Fibroblast of skin of back (primary cell): ENCODE measurements at places on chromosomes 6 and 20.
A peak's percentile ranks its signal among the peaks of the same experiment; 100 is the strongest.

DNA sequence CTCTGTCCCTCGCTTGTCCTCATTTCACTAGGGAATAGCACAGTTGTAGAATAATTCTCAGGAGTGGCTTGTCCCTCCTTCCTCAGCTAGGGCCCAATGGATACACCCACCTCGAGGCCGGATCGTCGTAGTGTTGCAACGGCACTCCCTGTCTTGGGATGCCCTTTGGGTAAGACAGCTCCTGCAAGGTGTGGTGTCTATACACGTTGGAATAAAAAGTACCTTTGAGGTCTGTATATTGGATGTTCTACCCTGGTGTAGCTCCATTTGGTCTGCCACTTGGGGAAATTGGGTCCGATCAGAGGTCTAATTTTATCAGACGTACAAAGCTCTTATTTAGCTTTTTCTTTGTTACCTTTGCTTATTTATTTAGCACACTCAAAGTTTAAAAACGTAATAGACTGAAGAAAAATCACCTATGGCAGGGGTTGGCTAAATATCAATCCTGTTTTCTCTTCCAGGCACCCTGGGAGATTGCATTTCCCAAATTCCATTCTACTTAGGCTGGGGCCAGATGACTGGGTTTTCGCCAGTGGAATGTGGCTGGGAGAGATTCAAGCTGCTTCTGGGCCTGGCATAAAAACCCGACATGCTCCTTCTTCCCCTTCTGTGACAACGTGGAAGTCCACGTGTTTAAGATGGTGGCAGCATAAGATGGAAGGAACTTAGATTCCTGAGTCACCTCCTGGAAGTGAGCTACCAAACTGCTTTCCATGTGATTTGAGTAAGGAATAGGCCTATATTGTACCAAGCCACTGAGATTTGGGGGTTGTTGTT, 82.3 kb upstream of the CD83 start:
- DNase-seq = peak; percentile 97

GRCh38 chr20:2839732-2840137, 720 bp downstream of the PCED1A start:
- no peak for DNase-seq

DNA sequence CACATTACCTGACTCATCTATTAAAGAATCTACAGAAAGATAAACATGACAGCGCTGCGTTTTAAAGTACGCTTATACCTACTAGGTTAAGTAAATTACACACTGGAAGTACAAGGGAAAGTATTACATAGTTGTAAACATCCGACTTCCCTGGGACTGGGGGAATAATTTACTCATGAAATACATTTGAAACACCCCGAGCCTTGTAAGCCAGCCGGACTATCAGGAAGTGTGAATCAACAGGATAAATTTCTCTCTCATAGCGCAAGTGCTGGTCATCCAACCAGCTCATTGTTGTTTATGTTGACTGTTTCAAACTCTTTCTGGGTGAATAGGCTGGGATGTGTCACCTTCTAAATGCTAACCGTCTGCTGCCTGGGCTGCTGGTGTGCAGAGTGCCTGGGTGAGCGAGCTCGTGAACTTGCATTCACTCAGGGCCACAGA, 4.9 kb downstream of the BMP6 start:
- peak; percentile 91 for DNase-seq

GRCh38 chr6:134994431-134994830, 44.5 kb upstream of the ALDH8A1 start:
- DNase-seq = no peak

DNA sequence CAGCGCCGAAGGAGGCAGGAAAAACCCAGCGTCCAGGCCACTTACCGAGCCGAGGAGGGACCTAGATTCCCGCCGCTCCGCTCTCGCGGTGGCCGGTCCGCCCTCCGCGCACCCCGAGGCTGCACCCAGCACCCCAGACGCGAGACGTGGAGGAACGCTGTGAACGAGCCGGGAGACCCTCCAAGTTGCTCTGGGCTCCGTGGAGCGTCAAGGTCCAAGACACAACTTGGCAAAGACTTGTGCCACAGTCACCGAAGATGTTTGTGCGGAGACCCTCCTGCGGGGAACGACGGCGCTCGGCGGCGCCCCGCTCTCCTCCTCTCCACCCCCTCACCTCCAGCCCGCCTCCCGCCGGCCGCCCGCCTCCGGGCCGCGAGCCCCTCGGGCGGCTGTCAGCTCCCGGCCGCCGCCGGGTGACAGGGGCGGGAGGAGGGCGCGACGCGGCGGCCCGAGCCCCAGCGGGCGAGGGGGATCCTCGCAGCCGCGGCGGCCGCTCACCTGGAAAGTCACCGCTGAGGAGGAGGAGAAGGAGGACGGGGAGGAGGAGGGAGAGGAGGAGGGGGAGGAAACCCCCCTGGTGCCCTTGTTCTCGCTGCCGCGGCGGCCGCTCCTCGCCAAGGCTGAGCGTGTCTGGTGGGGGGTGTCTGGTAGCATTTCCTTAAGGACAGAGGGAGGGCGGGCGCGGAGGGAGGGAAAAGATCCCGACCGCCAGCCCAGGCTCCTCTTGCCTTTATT, 637 bp upstream of the HIVEP2 start:
- DNase-seq = no peak

DNA sequence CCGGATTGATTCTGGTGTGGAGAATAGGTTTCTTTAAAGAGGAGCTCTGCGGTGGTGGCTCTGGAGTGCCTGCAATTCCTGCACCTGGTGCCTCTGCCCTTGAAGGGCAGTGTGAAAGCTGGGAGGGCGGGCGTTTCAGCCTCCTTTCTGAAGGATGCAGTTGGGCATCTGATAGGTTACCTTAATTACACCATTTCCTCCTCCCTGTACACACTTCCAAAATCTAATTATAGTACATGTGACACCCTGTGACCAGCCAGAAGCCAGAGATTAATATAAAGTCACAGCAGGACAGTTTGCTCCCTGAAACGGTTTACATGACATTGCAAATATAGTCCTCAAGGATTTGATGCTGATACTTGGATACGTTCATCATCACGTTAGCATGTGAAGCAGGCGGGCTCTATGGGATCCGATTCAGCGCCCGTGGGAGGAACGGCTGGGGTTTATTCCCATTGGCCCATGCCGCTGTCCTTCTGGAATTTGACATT, 548.2 kb downstream of the QKI start:
- DNase-seq = no peak

- DNase-seq = no peak
Measured at GRCh38 chr6:90221403-90221802, 75.2 kb downstream of the BACH2 start.

GRCh38 chr6:106347219-106347618, 13.3 kb upstream of the CRYBG1 start:
- DNase-seq = no peak

- no peak for DNase-seq
Measured at GRCh38 chr6:27415898-27416297, 27.3 kb downstream of the ZNF391 start.

DNA sequence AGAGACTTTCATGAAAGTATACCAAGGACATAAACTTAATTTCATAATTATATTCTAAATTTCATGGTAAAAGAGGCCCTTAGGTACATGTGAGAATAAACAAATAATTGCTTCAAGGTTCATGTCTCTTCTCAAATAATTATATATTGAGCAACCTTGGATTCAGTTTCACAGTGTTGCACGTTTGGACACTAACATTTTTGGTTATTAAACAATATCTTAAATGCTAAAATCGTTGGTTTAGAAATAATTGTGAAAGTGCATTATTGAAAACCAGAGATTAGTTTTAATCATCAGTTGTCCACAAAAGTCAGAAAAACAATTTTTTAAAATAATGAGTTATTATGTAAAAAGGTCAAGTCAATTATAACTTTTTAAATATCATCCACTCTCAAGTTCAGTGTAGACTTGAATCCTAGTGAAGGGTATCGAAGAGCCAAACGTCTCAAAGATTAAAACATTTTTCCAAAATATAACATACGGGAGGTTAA, 227.1 kb upstream of the DEFB112 start:
- no peak for DNase-seq

DNA sequence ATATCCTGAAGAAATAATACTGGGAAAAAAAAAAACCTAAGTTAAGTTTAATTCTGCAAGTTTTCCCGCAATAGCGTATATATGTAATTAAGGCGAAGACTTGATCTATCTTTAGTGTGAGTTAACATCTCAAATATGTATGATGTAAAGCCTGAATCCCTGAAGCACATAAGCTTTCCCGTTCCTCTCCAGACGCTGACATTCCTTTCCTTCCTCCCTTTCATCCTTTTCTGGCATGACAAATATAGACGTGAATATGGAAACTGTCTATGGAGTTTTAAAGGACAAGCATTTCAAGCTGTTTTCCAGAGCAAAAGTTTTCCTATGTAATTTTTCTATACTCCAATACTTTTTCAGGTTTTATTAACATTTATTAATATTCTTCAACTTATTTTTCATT, 637.0 kb downstream of the COL12A1 start:
- peak; percentile 90 for DNase-seq

- no peak for DNase-seq
Measured at GRCh38 chr20:15643713-15644112, 929.5 kb downstream of the KIF16B start.

DNA sequence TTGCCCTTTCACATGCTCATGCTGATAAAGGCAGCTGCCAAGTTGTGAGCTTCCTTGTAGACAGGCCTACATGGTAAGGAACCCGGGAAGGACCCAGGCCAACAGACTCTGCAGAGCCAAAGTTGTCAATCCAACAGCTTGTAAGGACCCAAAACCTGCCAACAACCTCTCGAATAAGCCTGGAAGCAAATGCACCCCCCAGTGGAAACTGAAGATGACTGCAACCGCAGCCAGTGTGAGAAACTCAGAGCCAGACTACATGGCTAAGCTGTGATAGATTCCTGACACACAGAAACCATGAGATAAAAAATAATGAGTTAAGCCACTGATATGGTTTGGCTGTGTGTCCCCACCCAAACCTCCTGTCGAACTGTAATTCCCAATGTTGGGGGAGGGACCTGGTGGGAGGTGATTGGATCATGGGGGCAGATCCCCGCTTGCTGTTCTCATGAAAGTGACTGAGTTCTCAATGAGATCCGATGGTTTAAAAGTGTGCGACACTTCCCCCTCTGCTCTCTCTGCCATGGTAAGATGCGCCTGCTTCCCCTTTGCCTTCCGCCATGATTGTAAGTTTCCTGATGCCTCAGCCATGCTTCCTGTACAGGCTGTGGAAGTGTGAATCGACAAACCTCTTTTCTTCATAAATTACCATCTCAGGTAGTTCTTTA, 18.8 kb upstream of the CLPSL2 start:
- DNase-seq = peak; percentile 14

GRCh38 chr6:111808493-111808892, 64.8 kb downstream of the FYN start:
- DNase-seq = no peak

DNA sequence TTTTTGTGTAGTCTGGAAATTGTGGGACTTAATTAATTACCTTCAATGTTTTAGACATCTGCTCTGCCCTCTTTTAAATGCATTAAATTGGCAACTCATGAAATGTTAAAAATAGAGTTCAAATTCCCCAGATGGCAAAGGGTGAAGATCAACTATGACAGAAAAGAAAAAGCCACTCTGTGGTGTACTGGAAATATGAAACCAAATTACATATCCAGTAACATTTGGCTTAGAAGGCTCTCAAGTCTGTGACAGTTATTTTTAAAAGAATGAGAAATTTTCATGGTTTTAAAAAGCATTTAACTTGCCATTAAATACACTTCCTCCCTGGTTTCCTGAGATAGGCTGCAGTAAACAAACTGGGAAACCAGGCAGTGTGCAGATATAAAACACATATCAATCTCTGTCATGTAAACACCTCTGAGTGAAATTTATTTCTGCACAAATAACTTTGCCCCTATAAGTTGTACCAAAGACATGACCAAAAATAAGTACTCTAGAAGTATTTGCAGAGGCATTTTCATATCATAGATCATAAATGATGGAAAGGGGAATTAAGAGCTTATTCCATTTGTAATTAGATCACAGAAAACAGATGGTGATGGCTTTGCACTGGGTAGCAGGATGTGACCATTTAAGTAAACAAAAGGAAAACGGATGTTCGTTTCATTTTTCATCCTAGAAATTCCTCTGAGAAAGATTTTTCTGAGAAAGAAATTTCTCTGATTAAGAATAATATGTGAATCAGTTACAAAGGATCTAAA, 360.1 kb downstream of the SAMD5 start:
- peak; percentile 66 for DNase-seq

DNA sequence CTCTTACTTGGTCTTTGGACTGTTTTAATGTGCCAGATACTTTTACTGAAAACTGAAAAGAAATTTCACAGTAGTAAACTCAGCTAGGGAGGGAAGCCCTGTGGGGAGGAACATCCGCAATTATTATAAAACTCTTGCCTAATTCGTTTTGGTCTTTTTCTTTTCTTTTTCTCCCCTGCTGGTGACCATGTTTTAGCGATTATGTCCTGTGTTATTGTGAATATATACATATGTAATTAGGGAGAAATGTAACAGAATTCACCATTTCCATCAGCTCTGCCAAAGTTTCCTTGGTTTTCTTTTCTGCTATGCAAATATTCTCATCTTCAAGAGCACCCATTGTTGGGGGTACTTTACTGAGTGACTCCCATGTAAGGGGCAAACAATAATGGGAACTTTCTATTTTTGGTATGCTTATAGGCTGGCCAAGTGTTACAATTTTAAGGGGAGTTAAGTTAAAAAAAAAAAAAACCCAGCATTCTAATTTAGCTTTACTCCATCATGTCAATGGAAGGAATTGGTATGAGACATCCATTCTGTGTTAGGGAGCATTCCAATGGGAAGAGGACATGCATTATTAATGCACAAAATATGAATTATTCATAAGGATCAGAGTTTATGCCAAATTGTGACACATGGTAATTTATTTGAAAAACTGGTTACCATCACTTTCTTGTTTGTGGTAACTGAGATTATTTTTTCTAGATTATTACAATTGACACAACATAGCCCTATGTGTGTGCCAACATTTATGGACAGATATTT, 2.0 kb downstream of the DOK5 start:
- peak; percentile 91 for DNase-seq

GRCh38 chr6:151974061-151974617, 166.7 kb downstream of the ESR1 start:
- DNase-seq = no peak

- DNase-seq = no peak
Measured at GRCh38 chr6:11217360-11218101, 14.9 kb downstream of the NEDD9 start.

DNA sequence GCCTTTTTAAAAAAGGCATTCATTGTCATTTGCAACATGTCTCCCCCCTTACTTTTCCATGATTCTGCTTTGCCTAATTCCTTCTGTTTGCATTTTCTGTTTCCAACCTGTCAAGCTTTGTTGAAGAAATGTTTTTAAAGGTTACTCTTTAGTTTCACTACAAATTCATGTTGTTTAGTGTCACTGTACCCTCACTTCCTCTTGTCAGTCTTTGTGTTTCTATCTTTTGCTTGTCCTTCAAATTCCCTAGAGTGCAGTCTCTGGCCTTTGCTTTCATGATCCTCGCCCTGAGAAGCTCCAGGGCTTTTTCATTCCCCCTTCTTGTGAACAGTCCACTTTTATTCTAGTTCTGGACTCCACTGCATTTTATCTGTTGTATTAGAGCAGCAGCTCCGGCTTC, 90.6 kb downstream of the MAP3K4 start:
- no peak for DNase-seq
